ENCODE measurements at places on chromosomes 5 and 9.
A peak's percentile ranks its signal among the peaks of the same experiment; 100 is the strongest.

DNA sequence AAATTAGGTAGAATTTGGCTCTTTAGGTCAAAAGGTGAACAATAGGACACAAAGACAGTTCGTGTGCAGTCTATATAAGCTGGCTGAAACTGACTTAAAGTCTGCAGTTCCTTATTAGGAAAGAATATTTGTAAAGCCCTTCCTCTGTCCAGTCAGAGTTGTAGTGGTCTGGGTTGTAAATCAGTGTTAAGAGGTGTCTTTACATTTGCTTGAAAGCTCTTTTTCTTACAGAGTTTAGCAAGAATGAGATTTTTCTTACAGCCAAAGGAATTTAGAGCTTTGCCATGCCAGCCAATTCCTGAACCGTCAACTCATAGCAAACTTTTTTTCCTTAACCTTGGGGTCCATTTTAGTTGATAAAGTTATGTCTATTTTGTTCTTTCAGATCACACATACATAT lies 786.1 kb upstream of the CTNND2 start:
- no peak for DNase-seq

GRCh38 chr5:138623053-138623452 lies 47.9 kb upstream of the HSPA9 start:
- DNase-seq: no peak

DNA sequence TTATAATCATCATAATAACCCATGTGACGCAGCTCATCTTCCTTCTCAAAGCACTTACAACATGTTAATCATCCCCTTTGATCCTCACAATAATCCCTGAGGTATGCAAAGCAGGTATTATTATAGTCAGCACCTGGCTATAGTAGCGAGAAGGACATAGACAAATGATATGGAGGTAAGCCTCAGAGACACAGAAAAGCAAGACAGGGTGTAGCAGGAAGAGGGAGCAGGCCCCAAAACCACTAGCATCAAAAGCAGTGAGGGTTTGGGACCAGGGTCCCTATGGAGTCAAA lies 139.2 kb upstream of the SLC30A5 start:
- no peak for DNase-seq

- DNase-seq: no peak
These were observed 155.6 kb downstream of the CRB2 start for GRCh38 chr9:123511326-123512277.

DNA sequence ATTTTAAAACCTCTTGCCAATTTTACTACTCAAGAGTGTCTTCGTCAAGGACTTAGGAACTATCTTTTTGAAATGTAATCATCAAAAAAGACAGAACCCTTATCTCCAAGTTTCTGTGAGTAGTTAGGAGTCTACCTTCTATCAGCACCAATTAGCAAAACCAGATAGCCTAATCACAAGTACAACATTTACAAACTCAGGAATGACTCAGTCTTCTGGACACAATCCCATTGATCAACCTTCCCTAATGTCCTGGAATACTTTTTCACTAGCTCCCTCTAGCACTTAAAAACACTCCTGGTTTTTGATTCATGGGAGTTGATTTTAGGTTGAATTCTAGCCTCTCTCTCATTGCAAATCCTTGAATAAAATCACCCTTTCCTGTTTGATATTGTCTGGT lies 680.7 kb downstream of the PRR16 start:
- no peak for DNase-seq

GRCh38 chr9:107161338-107161737 lies 121.7 kb upstream of the RAD23B start:
- no peak for DNase-seq

GRCh38 chr9:128382261-128382660 lies 11.1 kb downstream of the URM1 start:
- DNase-seq: no peak

DNA sequence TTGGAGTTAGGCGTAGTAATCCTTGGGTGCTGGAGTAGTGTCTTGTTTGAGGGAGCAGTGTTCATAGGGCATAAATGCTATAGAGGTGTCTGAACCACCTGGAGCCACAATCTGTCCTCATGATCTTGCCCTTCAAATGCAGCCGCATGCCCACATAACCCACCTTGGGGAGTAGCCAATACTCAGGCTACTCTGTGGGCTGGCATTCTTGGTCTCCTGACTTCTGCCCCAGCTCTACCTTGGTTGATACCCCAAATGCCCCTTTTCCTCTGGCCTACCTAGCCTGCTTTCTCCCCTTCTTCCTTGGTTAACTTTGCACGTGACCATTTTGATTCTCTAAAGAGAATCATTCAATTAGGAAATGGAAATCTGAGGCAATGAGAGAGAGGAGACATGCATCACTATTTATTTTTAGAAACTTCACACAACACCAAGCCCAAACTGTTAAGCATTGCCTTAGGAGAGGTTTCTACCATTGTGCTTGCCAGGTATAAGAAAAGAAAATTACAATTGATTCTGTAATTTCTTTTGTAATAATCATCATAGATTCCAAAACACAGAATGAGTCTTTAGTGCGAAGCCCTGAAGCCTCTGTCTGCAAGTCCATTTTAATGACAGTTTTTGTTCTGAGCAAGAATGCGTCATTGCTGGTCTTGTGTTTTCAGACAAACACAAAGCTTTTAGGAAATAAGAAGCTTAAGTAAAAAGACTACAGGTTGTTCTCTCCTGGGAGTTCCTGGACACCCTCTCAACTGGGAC lies 135.2 kb downstream of the C9orf152 start:
- DNase-seq: no peak

- no peak for DNase-seq
These were observed 1.4 kb upstream of the ERGIC1 start for GRCh38 chr5:172832383-172833315.

- no peak for DNase-seq
These were observed 204.4 kb upstream of the IER5L start for GRCh38 chr9:129382281-129383018.

DNA sequence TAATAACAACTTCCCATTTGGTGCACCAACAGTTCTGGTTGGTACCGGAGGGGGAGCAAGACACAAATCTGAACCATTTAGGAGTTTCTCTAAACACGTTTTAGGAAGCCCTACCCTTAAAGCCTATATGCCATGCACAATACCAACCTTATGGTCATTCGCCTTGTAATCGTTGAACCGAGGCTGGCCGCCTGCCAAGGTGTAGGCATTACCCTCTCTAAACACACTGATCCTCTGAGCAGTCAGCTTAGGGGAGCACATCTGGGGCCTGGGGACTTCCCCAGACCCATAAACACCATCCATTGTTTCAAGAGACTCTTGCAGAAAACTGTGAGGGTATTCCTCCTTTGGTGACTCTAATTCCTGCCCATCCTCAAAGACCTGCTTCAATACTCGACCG lies 328 bp downstream of the GRXCR2 start:
- DNase-seq: no peak

DNA sequence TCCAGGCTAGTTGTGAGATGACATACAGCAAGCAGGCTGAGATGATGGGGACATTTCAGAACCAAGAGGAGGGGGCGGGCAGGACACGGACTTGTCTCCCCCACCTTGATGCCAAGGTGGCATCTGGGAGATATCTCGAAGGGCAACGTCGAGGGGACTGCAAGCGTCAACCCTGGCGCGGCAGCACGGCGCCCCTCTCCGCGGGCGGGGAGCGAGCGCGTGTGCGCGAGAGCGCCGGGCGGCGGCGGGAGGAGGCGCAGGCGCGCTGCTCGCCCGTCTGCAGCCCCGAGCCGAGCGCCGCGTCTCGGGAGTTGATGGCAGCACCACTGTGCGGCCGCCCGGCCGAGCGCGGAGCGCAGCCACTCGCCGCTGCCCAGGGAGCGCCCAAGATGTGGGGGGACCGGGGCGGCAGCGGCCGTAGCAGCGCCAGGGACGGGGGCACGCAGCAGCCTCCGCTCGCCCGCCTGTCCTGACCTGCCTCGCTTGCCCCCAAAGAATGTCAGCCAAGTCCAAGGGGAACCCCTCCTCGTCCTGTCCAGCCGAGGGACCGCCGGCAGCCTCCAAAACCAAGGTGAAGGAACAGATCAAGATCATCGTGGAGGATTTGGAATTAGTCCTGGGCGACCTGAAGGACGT lies at the start of gene PRR16:
PRR16 (plus strand) TSS at position 310 of the 636 bp plus-strand sequence.
- DNase-seq: peak; percentile 61

GRCh38 chr5:77663090-77663863 lies 24.8 kb upstream of the OTP start:
- peak; percentile 4 for DNase-seq

DNA sequence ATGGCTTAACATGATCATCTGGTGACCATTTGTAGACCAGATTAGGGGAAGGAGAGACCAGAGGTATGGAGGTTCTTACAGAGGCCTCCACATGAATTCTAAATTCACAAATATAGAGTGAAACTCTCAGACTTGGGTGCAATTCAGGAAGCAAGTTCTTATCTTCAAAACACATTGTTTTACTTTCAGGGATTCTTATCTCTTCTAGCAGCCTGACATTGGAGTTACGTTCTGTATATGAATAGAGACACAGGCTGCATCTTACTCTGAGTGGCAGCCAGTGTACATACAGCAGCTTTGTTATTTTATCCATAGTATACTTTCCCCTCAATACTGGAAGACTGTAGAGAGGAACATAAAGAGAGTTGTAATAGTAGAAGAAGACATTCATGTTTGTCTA lies 1331.7 kb upstream of the WWC1 start:
- DNase-seq: no peak

- no peak for DNase-seq
These were observed 2.2 kb downstream of the FNIP1 start for GRCh38 chr5:131794586-131794985.

- DNase-seq: peak; percentile 79
These were observed 1.0 kb downstream of the MATR3 start for GRCh38 chr5:139294374-139295165.

DNA sequence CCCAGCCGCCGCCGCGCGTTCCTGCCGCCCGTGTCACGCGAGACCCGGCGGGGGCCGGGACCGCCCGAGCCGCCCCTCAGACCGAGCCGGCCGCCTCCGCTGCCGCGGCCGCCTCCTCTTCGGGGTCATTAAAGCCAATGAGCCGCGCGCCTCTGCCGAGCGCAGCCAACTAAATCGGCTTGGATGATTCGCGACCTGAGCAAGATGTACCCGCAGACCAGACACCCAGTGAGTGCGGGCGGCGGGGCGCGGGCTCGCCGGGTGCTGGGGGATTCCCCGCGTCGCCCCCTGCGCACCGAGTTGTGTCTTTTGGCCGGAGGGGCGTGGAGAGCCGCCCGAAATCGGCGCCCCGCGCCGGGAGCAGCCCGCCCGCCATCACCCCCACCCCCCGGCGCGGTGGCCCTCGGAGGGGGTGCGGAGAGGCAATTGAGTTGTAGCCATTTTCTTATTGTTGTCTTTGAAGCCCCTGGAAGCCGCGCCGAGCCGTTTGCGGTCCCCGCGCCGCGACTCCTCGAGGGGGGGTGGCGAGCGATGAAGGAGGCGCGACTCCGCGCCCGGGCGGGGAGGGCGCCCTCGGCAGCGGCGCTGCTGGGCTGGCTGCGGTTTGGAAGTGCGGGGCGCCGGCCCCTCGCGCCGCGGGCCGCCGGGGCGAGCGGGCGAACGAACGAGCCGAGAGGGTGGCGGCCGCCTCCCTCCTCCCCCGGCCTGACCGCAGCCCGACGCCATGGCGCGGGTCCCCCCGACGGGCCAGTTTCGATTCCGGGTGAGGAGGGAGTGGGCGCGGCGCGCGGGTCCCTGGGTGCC lies 1.0 kb downstream of the TLE4 start:
- peak; percentile 51 for DNase-seq

GRCh38 chr9:89810431-89810830 lies 205.6 kb downstream of the GADD45G start:
- no peak for DNase-seq

DNA sequence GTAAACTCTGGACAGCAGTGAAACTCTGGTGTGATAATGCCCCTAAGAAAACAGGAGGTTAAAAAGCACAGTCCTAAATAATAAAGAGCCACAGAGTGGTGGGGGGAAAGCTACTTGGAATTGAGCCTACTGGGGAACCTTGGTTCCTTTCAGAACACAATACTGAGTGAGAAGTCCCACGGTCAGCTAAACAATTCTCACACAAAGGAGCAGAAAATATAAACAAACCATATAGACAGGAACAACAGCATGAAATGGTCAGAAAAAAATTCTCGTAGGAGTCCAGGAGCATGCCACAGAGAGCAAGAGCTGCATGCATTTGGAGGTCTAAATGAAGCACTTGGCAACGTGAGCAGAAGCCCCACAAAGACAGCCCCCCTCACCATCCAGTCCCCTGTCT lies 56.0 kb downstream of the TEK start:
- no peak for DNase-seq

DNA sequence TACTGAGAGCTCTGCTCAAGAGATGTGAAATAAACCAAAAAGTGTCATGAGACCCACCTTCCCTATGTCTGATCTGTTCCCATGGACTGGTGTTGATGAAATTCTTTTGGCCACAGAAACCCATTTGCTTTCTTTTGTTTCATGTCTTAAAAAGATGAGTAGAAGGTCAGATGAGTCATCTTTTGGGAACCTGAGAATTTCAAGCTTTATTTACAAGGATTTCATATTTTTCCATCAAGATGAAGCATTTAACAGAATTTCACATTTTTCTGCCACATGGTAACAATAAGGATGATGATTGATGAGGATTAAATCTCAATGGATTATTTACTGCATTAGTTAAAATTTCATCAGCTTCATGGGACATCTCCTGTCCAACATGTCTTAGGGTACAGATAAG lies 337.8 kb downstream of the DEPDC1B start:
- peak; percentile 26 for DNase-seq

- no peak for DNase-seq
These were observed 42.3 kb upstream of the DMAC1 start for GRCh38 chr9:7841831-7842230.

GRCh38 chr9:134978272-134978671 lies 60.6 kb upstream of the FCN1 start:
- DNase-seq: no peak

GRCh38 chr9:137544176-137544760 lies 5.9 kb downstream of the PNPLA7 start:
- DNase-seq: no peak

- no peak for DNase-seq
These were observed 26.4 kb downstream of the NCS1 start for GRCh38 chr9:130198501-130199179.

GRCh38 chr5:40288800-40289485 lies 390.8 kb upstream of the PTGER4 start:
- no peak for DNase-seq

- DNase-seq: peak; percentile 70
These were observed 6.8 kb upstream of the TCOF1 start for GRCh38 chr5:150350524-150351344.

DNA sequence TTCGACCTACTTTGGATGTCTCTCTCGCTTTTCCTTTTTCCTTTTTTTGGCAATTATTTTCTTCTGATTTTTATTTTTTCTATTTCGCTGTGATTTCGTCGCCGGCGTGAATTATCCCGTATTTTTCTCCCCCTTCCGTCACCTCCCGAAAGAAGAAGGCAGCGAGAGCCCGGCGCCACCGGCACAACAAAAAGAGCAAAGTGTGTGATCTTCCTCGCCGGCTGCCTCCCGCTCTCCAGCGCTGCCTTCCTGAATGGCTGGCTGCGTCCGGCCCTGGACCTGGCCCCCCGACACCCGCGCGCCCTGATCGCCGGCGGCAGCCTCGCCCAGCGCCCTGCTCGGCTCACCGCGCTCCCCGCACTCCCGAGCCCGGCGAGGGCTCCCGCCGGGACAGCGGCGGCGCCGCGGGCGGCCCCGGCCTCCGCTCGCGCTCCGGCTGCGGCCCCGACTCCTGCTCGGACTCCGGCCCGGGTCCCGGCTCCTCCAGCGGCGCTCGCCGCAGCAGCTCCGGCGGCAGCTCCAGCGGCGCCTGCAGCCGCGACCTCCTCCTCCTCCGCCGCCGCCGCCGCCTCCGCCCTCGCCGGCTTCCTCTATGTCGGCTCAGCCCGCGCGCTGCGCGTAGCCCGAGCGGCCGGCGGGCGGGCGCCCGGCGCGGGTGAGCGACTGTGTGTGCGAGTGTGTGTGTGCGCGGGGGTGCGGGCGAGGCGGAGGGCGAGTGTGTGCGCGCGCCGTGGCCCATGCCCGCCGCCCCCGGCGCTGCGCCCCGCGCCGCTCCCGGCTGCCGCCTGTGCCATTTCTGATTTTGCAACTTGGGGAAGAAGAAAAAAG lies 960 bp downstream of the NR2F1 start:
- DNase-seq: peak; percentile 64

All from RPMI7951 (cell line).